ENCODE measurements at places on chromosomes 16 and 17.

- DNase-seq, result no peak
Measured at GRCh38 chr16:47026947-47027346, 53.5 kb upstream of the DNAJA2 start.

- no peak for DNase-seq
Measured at GRCh38 chr17:72617557-72617956, 474.9 kb downstream of the SLC39A11 start.

- DNase-seq, result no peak
Measured at GRCh38 chr17:45314741-45315647, 1.8 kb downstream of the MAP3K14 start.

- DNase-seq, result no peak
Measured at GRCh38 chr17:54971901-54972300, 3.3 kb downstream of the STXBP4 start.

DNA sequence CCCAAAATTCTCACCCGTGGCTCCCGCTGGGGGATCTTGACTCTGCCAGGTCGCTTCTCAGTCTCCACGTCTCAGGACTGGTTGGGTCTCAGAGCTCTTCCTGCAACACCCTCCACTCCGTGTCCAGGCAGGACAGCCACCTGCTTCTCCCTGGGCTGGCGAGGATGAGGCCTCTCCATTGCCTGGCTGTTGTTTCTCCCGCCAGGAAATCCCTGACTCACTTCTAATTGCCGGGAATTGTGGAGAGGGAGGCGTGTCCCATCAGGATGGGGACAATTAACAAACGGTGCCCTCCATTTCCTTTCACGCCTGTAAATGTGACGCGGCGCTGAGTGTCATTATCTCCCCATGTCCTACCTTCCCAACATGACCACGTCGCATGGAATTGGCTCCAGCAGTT is 204.5 kb downstream of the RBFOX3 start:
- DNase-seq, result no peak

- peak; percentile 52 for DNase-seq
Measured at GRCh38 chr17:82551779-82552457, 32.4 kb downstream of the FOXK2 start.

DNA sequence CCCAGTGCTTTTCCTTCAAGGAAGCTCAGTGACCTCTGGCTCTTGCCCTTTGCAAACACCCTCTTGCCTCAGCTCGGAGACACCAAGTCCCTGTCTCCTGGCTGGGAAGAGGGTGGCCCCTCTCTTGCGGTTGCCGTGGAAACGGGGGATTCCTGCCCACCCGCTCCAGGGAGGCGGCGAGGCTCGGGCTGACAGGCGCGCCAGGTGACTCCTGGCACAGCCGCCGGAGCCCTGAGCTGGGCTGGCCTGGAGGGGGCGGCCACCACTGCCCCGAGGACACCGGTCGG is 71.4 kb downstream of the ABR start:
- no peak for DNase-seq

GRCh38 chr17:57861000-57861789 is 11.4 kb upstream of the MRPS23 start:
- peak; percentile 67 for DNase-seq

DNA sequence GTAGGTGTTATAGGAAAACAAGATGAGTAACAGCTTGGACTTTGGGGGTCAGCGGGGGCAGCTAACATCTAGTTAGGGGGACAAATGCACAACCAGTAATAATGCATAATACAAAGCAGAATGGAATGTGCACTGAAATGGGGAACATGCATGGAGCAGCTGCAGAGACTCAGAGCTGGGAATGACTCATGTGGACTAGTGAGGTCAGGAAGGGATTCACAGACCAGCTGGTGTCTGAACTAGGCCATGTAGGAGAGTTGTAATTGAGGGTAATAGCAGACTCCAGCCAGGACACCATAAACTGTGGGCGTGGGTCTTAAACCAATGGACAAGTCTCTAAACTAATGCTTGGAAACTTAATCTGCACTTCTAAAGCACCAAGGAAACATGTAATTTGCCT is 176.8 kb upstream of the ASIC2 start:
- peak; percentile 32 for DNase-seq

DNA sequence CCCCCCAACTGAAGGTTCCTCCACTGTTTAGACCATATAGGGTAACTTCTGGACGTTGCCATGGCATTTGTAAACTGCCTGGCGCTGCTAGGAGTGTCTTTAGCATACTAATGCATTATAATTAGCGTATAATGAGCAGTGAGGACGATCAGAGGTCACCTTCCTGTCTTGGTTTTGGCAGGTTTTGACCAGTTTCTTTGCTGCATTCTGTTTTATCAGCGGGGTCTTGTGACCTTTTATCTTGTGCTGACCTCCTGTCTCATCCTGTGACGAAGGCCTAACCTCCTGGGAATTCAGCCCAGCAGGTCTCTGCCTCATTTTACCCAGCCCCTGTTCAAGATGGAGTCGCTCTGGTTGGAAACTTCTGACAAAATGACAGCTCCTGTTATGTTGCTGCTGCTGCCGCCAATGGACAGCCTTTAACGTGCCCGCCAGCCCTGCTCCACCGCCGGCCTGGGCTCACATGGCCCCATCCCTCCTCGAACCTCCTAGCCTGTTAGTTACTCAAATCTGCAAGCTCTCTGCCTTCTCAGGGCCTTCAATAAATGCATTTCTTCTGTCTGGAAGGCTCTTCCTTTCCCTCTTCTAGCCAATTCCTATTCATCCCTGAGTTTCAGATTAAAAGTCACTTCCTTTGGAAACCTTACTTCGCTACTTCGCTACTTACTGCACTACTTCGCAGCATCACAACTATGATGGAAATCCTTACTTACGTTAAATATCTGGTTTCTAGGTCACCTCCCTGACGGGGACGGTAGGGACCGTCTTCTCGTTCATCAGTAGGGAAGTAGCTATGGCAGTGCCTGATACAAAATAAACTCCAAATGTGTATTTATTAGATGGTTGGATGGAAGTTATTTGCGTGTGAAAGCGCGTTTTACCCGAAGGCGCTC is 640 bp upstream of the NAGLU start:
- DNase-seq, result no peak

- DNase-seq, result no peak
Measured at GRCh38 chr17:39022924-39023323, 55.7 kb upstream of the FBXO47 start.

GRCh38 chr17:47214931-47215330 is 5.8 kb downstream of the MYL4 start:
- no peak for DNase-seq

DNA sequence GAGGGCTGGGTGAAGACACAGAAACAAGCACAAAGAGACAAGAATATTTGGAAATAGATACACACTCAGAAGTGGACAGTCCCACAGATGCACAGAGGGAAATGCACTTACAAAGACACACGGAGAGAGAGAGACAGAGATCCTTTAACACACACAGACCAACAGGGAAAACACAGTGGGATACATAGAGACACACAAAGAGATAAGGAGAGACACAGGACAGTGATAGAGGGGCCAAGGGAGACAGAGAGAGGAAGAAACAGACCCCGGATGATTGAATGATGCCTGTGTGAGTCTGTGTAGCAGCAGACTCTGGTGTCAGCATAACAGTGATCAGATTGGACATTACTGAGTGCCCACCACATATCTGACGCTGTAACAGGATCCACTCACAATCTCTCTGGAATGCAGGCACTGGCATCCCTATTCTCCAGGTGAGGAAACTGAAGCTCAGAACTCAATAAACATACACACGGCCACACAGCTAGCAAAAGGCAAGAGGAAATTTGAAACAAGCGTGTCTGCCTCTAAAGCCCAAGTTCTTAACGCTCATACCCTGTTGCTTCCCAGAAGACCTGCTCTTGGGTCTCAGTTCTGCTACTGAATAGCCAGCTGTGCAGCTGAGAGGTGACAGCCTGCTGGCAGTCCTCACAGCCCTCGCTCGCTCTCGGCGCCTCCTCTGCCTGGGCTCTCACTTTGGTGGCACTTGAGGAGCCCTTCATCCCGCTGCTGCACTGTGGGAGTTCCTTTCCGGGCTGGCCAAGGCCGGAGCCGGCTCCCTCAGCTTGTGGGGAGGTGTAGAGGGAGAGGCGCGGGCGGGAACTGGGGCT is 186.3 kb upstream of the NLRP1 start:
- peak; percentile 79 for DNase-seq

DNA sequence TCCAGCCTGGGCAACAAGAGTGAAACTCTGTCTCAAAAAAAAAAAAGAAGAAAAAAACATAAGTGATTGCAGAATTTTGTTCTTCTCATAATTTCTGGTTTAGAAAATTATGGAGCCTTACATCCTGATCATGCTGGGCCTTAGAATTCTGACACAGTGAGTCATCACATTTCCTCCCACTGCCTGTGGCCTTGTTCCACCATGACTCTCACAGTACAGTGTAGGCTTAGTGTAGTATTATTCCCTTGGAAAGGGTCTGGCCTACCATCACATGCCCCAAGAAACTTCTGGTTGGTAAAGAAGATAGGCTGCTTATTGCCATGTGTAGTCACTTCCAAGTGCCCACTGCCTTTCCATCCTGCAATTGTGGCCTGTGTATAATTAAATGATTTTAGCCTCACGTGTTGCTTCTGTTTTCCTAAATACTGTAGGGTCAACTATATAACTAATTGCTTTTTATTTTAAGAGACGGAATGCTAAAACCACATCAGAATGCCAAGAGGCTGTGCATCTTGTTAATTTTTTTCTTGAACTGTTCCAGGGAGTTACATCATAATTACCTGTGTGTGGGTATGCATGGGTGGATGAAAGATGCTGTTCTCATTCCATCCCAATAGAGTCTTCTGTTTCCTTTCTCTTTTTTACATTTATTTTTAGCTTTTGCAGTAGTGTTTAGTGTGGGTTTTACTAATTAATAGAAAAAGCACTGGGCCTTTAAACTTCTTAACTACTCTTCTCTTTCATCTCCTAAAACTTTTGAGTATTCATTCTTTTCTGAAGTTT is 25.9 kb downstream of the OGFOD1 start:
- no peak for DNase-seq

DNA sequence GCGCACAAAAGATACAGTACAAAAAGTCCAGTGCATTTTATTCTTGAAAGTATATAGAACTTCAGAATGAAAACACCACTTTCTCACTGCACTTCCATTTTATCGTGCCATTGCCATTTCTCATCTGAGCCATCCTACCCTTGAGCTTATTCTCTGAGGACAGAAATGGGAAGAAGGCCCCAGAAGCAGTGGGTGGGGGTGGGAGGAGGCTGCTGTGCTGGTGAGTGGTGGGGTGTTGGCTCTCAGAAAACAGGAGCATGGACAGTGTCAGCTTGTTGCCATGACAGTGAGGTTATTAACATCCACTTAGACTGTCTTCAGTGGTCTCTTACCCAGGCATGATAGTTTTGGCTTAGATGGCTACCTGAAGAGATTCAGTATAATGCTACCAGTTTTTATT is 4.5 kb downstream of the ATMIN start:
- DNase-seq, result no peak

All from retina (tissue), 1 donor.